ENCODE measurements at places on chromosomes 7 and 10.

DNA sequence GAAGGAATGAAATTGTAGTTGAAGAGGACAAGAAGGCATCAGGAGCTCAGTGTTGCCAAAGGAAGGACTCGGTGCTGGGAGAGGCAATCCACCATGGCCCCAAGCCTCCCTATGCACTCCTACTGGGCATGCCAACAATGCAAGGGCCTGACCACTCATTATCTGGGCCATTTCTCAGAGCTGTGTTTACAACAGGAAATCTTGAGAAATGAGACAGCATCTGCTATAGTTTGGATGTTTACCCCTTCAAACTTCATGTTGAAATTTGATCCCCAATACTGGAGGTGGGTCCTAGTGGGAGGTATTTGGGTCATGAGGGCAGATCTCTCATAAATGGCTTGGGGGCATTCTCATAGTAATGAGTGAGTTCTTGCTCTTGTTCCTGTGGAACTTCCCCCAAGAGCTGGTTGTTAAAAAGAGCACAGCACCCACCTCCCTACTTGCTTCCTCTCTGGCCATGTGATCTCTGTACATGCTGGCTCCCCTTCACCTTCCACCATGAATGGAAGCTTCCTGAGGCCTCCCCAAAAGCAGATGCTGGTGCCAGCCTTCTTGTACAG, 50.8 kb upstream of the AOAH start:
- H3K4me3 ChIP-seq, result no peak overlapping the region
- peaks cover 59% of the 10 kb centered on the region for H3K4me1 ChIP-seq
- no peak overlapping the region for H3K27ac ChIP-seq
- DNase-seq, result no peak

DNA sequence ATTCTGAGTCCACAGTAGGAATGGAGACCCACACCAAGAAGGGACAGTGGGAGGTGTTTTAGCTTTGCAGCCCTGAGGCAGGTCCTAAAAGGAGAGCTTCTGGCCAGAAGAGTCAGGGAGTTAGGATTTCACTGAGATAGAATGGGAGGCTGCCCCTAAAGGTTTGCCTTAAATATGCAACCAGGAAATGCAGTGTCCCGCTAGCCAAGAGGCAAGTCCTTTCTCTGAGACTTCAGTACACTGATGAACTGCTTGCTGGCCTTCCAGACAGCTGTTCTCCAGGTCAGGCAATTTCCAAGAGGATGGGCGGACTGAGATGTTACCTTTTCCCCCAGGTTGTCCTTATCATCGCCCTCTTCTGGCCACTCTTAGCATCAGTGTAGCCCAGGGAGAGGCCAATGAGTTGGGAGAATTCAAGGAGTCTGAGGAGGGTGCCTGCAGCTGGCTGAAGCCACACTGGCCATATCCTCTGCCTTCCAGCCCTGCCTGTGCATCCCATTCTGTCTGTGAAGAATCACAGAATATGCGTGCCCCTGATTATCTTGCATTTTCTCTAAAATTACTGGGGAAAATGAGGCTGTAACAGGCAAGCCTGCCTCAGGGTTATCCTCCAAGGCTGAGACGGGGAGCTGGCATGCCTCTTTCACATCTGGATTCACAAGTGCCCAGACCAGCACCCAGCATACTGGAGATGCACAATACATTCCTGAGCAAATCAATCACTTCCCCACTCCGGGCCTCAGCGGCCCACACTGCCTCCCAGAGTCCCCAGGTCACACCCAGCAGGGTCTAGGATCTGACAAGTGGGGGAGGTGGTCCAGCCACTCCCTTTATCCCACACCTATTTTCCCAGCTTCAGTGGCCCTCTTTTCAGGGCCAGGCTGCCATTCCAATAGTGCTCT, 2.4 kb downstream of the TLL2 start:
- no peak for DNase-seq
- H3K4me3 ChIP-seq, result no peak overlapping the region
- peaks cover 15% of the 10 kb centered on the region for H3K4me1 ChIP-seq
- H3K27me3 ChIP-seq, result peaks cover 23% of the 10 kb centered on the region

DNA sequence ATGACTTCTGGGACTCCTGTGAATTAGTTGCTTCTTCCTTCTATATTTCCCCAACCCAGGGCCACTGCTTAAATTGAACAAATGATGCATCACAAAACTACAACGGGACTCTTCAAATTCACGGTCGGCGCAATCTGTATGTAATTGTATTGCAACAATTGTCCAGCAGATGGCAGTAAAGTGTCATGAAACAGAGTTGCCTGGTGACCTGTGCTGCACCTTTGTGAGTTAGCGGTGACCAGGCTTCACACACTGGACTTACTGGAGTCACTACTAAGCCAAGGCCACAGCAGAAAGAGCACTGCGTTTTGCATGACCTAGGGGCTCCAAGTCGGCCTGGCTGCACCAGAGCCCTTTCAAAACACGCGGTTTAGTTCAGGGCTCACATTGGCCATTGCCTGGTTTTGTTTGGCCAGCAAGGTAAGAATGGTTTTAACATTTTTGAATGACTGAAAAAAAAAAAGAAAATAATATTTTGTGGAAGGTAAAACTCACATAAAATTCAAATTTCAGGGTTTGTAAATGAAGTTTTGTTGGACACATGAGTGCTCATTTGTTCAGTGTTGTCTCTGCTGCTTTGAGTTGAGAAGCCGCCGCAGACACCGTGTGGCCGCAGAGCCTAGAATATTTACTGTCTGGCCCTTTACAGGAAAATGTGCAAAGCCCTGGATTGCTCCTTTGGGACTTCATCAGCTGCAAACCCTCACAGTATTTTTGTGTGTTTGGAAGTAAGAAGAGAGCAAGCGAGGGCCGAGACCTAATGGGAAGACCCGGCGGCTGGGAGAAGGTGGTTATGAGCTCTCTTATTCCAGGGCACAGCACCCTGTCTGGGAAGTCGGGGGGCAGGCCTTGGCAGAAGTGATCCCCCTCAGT, 23.2 kb upstream of the ZNF32 start:
- no peak overlapping the region for H3K27ac ChIP-seq
- peaks cover 8% of the 10 kb centered on the region for H3K27me3 ChIP-seq
- H3K4me1 ChIP-seq, result no peaks in the 10 kb centered on the region
- H3K4me3 ChIP-seq, result no peak overlapping the region

DNA sequence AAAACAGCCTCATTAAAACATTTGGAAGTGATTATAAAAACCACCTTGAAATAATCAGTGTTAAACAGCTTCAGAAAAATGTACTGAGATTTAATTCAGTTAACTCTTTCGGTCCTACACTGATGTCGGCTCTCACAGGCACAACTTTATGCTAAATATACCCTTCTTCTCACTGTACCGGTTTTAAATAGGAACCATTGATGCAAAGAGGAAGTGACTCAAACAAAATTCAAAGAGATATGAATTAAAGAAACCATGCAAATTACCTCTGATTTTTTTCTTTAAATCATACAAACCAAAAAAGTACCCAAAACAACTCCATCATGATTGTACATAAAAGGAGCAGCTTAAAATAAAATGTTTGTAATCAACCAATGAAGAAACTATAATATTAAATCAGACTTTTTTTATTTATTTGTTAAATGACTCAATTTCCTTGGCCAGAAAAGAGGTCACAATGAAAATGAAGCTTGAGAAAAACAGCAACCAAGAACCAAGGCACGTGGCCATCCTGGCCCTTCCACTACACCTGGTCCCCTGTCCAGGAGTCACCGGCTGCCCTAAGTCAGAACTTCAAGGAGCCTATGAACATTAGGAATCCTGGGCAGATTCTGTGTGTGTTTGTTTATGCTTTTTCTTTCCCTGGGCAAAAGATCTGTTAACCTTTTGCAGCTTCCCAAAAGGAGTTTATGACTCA, 73.0 kb upstream of the CABCOCO1 start:
- H3K4me3 ChIP-seq, result no peak overlapping the region
- H3K4me1 ChIP-seq, result no peaks in the 10 kb centered on the region
- no peak overlapping the region for H3K27ac ChIP-seq
- DNase-seq, result no peak
- H3K27me3 ChIP-seq, result no peaks in the 10 kb centered on the region

DNA sequence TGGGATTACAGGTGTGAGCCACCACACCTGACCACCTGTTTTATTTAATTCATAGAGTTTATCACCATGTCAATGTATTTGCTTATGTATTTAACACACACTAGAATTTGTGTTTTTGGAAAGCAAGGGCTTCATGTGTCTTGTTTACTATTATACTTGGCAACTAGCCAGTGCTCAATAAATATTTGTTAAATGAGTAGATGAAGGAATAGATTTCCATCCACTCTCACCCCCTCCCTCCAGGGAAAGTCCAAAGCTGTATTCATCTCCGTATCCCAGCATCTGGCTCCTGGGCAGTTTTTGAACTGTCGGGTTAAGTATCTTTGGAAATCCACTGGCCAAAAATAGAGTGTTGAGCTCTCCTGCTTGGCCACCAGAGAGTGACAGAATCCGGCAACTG, 4.6 kb upstream of the RADIL start:
- H3K27ac ChIP-seq, result no peak overlapping the region
- no peaks in the 10 kb centered on the region for H3K36me3 ChIP-seq
- no peaks in the 10 kb centered on the region for H3K4me1 ChIP-seq
- peaks cover 8% of the 10 kb centered on the region for H3K27me3 ChIP-seq
- H3K4me3 ChIP-seq, result no peak overlapping the region

- no peaks in the 10 kb centered on the region for H3K4me1 ChIP-seq
- no peak overlapping the region for H3K27ac ChIP-seq
- no peak overlapping the region for H3K4me3 ChIP-seq
- no peak for DNase-seq
- H3K27me3 ChIP-seq, result no peaks in the 10 kb centered on the region
Observed at GRCh38 chr10:47111329-47111862, 188.6 kb upstream of the GDF10 start.

DNA sequence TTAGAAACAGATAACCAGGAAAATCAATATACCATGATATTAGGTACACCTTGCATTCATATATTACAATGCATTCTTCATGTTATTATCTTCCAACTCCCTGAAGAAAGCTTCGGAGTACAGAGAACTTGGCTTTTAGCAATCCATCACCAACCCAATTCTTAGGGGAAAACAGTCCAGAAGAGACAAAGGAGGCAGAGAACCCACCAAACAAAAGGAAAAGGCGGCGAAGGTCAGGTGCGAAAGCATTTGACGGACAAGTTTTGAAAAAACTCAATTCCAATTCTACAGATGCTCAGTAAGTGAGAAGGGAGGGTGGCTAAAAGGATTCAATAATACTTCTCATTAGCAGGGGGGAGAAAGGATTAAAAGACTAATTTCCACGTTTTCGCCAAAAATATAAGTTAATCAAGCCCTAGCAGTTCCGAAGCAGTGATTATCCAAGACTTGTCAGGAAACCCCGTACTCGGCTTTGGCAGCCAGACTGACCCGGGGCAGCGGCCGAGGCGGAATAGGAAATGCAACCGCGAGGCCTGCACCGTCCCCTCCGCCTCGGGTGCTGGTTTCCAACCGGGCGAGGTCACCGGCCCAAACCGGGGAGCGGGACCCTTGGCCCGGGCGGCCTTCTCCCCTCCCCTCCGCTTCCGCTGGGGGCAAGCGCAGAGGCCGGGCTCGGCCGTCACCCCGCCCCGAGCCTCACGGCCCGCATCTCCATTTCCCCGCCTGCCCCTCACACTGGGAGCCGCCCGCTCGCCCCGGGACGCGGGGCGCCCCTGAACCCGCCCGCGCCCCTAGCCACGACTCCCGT, 747 bp downstream of the GDI2 start:
- peak overlapping the region; percentile 96 for H3K27ac ChIP-seq
- H3K4me3 ChIP-seq, result peak overlapping the region; percentile 90
- no peaks in the 10 kb centered on the region for H3K36me3 ChIP-seq
- no peaks in the 10 kb centered on the region for H3K27me3 ChIP-seq
- H3K4me1 ChIP-seq, result peaks cover 59% of the 10 kb centered on the region
- DNase-seq, result peak; percentile 57

DNA sequence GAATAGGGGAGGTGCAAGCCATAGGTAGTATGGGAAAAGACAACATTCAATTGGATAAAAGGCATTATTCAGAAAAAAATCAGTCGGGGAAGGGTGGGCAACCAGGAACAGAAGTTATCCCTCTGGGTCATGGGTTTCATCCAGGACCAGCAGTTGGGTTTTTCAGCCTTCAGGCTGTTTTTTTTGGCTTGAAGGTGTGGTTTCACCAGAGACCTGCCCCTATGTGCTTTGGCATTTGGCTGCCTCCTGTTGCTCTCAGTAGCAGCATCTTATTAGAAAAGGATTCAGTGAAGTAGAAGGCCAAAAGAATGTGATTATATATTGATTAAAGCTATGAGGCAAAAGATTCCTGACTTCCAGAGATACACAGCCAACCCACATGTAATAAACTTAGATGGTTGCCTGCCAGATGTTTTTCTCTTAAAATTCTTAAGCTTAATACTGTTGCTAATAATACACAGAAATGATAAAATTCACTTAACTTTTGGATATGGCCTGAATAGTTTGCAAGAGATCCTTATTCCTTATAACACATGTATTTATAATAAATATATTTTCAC, 251.7 kb upstream of the CSTF2T start:
- H3K4me3 ChIP-seq, result no peak overlapping the region
- H3K36me3 ChIP-seq, result no peaks in the 10 kb centered on the region
- H3K27ac ChIP-seq, result no peak overlapping the region
- no peaks in the 10 kb centered on the region for H3K27me3 ChIP-seq
- DNase-seq, result no peak

Measured in CD8-positive, alpha-beta memory T cell (primary cell).